AG08395 (cell line): ENCODE measurements at places on chromosomes 4 and X.

DNA sequence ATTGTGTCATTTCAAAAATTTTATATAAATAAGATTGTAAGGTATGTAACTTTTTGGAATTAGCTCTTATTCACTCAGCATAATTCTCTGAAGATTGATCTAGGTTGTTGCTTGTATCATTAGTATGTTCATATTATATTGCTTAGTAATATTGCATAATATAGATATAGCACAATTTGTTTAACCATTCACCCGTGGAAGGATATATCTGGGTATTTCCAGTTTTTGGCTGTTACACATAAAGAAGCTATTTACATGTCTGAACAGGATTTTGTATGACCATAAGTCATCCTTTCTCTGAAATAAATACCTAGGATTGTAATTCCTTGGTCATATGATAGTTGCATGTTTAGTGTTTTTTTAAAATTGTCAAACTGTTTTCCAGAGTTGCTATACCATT is 82.5 kb downstream of the CPEB2 start:
- DNase-seq, result no peak

GRCh38 chrX:23317799-23318724 is 16.6 kb upstream of the PTCHD1 start:
- DNase-seq, result peak; percentile 9

- DNase-seq, result no peak
Measured at GRCh38 chr4:101304916-101305315, 42.4 kb downstream of the PPP3CA start.

DNA sequence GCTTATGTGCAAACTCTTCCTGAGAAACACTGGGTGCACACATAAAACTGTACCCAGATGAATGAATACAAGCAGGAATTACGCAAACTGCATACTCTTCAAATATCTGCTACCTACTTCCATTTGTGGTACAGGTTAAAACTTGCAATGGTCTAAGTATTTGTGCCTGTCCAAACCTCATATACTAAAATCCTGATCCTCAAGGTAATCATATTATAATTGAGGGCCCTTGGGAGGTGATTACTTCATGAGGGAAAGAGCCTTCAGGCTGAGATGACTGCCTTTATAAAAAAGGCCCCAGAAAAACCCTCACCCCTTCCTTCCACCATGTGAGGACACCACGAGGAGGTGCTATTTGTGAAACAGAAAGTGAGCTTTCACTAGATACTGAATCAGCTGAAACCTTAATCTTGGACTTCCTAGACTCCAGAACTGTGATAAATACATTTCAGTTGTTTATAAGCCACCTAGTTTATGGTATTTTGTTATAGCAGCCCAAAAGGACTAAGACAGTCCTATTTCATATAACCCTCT is 1977.2 kb downstream of the PCDH7 start:
- DNase-seq, result no peak

DNA sequence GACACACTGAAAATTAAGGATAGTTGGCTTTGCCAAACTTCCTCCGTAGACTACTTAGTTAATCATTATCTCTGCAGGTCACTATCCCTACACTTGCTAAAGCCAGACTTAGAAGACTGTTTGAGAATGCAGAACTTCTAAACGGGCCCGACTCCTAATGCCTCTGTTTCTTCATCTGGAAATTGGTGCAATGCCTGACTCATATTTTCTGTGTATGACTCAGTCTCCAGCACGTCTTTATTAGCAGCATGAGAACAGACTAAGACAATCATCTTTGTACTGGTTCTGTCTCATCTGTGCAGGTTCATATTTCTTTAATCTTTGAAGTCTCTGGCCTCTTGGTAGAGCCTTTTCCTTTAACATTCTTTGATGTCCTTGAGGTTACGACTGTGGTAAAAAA is 411.9 kb upstream of the ACTRT1 start:
- DNase-seq, result no peak

DNA sequence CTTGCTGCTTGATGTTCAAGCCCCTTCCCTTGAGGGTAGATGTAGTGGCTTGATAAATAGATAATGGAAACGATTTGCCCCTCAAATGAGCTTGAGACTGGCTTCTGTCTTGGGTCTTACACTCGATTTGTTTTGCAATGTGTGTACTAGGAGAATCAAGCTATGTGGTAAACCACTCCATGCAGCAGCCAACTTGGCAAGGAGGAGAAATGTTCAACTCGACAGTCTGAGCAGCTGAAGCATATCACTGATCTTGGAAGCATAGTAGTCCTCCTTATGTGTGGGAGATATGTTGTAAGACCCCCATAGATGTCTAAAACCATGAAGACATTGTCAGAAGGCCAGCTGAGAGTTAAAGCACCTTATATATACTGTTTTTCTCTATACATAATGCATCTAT is 125.3 kb downstream of the CCNG2 start:
- DNase-seq, result no peak

DNA sequence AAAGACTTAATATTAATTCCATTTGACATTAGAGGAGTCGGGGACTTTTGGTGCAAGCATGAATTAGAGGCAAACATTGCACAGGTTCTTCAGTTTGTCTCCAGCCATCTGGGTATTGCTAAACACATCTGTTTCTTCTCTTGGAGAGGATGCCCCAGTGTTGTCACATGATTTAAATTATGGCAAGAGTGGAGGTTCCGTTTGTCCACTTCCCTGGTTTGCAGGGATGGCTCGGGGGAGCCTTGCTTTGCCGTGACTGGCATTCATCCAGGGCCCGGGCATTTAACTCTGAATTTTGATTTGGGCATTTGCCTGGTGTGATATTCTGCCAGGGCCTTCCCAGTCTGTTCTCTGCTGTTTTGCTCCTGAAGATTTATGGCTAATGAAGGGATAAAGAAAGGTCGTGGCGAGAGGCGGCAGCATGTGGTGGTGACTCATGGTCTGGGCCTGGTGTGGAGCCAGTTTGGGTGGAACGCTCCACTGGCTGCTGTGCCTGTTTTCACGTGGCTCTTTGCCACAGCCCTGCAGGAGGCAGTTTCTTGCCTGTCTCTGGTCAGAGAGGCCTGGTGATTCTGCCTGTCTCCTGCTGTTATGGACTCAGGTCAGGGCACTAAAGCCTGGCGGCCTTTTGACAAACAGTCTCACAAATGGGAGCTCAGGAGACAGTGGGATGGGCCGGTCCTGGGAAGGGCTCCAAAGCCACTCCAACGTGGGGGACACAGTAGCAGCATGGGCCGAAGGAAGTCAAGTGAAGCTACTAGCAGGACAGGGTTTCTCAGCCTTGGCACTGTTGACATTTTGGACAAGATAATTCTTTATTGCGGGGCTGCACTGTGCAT is 99.4 kb upstream of the PGRMC2 start:
- DNase-seq, result peak; percentile 94

- DNase-seq, result no peak
Measured at GRCh38 chrX:56765811-56766553, 36.9 kb downstream of the NBDY start.

GRCh38 chr4:85812776-85813175 is 337.8 kb downstream of the ARHGAP24 start:
- no peak for DNase-seq

DNA sequence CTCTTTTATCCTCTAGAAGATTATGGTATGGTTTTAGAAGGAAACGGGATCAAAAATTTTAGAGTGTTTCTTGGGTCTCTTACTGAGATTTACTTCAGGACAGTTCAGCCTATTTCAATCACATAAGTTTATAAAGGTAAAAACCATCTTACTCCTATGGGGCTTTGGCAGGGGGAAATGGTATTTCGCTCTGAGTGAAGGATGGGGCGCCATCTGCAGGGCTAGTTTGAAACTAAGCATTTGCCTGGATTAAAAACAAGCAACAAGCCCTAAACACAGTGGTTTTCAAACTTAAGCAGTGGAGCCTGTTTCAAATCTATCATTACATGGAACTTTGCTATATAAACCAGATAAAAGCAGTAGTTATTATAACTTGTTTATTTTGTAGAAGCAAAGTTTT is 361.5 kb upstream of the FMR1 start:
- DNase-seq, result no peak

DNA sequence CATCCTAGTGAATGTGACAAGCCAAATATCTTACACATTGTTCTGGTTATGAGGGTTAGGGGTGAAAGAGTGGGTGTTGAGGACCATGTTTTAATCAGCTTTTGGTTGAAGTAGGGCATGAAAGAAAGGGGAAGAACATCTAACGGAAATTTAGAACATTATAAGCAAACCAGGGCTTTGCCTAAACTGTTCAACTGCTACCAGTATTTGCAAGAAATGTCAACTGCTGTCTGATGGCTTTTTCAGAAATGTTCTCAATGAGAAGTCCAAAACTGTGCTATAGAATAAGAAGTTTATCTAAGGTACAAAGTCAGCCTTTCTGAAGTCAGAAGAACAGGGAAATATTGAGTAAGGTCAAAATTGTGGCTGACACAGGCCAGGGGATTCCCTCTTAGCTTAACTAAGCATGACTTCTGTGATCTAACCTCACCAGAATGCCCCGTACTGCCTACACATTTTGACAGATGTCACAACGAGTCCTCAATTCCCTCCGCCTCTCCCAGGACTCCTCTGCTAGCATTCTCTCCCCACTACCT is 67.1 kb downstream of the DTHD1 start:
- no peak for DNase-seq

- DNase-seq, result no peak
Measured at GRCh38 chr4:78047366-78047765, 9.8 kb upstream of the FRAS1 start.

DNA sequence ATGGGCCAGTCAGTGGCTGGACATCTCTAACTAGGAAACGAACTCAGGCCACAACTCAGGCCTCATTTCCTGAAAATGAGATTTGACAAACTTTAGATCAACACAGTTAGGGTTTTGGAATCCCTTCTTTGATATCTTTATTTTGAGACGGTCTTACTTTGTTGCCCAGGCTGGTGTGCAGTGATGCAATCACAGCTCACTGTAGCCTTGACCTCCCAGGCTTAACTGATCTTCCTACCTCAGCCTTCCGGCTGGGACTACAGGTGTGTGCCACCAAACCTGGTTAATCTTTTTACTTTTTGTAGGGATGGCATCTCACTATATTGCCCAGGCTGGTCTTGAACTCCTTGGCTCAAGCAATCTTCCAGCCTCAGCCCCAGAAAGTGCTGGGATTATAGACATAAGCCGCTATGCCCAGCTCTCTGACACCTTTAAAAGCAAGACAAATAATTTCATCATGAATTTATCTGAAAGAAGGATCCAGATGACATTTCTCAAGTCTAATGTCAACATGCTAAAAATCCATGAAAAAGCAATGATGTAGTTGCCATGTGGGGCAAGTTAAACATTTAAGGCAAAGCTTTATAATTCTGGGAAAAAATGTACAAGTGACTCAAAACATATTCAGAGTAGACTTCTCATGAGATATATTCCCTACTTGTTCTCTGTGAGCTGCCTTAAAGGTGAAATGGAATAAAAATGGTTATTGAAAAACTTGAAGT is 89.1 kb upstream of the CBR4 start:
- no peak for DNase-seq

DNA sequence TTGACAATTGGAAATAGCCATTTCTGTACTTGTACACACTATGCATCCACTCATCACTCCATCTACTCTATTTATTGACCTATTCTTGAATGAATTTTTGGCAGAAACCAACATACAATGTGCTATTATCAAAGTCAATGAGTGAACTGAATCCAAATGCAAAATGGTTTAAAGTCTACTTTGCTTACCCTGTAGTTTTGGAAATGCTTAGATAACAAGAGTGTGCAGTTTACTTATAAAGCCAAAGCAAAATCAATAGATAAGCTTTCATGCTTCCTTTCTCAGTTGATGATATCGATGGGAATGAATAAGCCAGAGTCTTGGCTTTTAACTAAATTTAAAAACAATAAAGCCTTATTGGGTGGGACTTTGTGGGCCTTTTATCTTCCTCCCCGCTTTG is 58.9 kb upstream of the SPANXB1 start:
- no peak for DNase-seq

- no peak for DNase-seq
Measured at GRCh38 chr4:5212255-5213013, 161.2 kb downstream of the STK32B start.

GRCh38 chr4:87388901-87389300 is 2.1 kb downstream of the HSD17B11 start:
- DNase-seq, result no peak

DNA sequence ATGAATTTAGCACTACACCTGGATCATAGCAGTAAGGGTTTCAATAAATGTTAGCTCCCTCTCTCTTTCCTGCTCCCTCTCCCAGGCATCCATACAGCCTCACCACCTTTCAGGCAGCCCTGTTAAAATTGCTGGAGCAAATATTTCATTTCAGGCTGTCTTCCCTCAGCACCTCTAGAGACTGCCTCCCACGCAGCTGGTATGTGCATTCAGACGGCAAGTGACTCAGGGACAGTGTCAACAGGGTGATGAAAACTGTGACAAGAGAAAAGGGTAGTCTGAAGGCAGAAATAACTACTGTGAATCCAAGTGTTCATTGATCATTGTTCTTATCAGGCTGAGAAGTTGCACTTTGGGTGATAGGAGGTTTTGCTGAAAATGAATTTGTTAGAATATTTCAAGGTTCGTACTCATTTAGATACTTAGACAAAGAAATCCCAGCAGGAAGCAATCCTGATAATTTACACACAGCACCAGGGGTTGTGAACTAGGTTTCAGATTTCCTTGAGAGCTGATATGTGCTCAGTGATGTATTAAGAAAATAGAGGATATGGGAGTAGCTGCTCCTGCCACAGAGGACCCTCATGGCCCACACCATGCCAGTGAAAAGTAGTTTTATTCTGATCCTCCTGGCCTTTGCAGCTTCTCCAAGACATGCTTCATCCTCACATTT is 424.2 kb downstream of the FGF13 start:
- DNase-seq, result no peak

GRCh38 chr4:184147858-184148737 is 69.6 kb downstream of the ENPP6 start:
- DNase-seq, result no peak

DNA sequence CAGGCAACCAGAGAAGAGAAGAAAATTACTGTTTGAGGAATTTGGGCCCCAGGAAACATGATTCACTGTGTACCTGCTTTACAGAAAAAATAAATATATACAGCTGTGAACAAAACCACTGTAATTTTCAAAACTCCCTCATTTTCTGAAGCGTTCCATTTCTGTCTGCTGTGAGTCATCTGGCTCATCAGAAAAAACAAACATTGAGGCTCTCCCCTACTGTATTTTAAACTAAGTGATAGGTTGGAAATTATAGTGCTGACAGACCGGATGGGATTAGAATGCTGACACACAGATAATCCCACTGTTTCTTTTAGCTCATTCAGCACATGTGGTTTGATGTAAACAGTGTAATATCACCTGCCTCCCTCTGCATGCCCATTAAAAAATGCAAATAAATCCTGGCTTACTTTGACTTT is 847.0 kb downstream of the TRIML1 start:
- peak; percentile 29 for DNase-seq

DNA sequence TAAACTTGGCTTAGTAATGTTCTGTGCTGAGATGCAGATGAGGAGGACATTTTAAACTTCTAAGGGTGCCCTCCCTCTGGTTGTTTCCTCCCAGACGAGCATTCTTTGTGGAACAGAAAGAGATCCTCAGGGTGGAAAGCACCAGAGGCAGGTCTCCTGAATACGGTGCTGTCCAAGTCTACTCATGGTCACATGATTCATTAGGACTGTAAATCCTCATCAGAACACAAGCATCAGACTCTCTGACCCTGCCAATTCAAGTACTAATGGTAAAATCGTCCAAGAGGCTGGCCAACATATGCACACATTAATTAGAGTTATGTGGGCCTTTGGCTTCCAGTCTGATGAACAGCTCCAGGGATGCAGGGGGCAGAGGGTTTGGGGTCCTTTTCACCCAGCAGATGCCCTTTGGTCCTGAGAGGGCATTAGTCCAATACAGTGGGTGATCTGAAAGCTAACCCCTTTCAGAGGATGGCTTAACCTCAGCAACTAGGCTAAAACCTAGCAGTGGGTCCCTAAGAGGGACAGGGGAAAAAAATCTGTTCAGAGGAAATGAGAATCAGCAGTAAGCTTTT is 18.2 kb downstream of the HAND2 start:
- no peak for DNase-seq
